ENCODE measurements at places on chromosomes 11 and 22.
A peak's percentile ranks its signal among the peaks of the same experiment; 100 is the strongest.

DNA sequence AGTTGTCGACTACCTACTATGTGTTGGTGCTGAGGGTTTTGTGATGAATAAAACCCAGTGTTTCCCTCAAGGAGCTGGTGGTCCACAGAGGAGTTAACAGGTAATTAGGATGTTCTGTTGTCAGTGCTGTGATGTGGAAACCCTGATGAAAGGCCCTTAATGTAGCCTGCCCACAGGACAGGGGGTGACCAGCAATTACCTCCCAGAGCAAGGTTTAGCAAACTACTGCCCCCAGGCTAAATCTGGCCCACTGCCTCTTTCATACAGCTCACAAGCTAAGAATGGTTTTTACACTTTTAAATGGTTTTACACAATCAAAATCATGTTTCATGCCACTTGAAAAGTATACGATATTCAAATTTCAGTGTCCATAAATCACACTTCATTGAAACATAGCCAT is 536.2 kb downstream of the MIAT start:
- no peak for DNase-seq

GRCh38 chr22:44309647-44310046 is 3.1 kb downstream of the SHISAL1 start:
- DNase-seq = no peak

DNA sequence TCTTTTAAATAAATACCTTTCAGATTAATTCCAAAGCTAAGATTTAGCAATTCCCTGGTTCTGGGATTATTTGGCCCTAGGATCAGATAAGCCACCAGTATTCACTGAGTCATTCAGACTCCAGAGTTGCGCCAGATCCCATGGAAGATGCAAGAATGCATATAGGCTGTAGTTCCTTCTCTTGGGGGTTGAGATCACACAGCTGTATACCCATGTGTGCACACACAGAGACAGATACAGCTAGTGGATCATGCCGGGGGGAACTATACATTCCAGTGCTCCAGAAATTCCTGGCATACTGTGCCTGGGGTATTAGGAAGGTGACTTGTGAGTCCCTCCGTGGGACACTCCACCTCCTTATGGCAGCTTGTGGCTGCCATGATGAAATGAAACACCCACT is 75.4 kb downstream of the ZBTB16 start:
- no peak for DNase-seq

GRCh38 chr11:61482513-61482912 is 26.0 kb upstream of the LRRC10B start:
- DNase-seq = no peak

- no peak for DNase-seq
Measured at GRCh38 chr11:122984186-122985011, 2.8 kb upstream of the BSX start.

DNA sequence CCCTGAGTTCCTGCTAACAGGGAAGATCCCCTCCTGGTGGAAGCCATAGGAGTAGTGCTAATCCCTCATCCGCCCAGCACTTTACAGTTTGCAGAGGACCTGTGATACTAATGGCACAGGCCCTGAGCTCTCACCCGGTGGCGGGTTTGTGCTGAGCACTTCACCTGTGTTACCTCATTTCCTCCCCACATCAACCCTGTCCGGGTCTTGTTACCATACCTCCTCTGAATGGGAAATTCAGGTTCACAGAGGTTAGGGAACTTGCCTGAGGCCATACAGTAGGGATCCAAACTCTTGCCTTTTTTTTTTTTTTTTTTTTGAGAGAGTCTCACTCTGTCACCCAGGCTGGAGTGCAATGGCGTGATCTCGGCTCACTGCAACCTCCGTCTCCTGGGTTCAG is 25.2 kb downstream of the CAPN1 start:
- DNase-seq = no peak

- peak; percentile 26 for DNase-seq
Measured at GRCh38 chr11:67271541-67272284, 5.4 kb downstream of the GRK2 start.

- DNase-seq = no peak
Measured at GRCh38 chr11:2139123-2139521, at the start of gene IGF2. Gene IGF2, minus strand, starts transcription at chr11:2139389. Its CDS starts 3,866 bp downstream, at chr11:2135523.

GRCh38 chr11:127454856-127455255 is 454.3 kb upstream of the KIRREL3 start:
- DNase-seq = no peak

DNA sequence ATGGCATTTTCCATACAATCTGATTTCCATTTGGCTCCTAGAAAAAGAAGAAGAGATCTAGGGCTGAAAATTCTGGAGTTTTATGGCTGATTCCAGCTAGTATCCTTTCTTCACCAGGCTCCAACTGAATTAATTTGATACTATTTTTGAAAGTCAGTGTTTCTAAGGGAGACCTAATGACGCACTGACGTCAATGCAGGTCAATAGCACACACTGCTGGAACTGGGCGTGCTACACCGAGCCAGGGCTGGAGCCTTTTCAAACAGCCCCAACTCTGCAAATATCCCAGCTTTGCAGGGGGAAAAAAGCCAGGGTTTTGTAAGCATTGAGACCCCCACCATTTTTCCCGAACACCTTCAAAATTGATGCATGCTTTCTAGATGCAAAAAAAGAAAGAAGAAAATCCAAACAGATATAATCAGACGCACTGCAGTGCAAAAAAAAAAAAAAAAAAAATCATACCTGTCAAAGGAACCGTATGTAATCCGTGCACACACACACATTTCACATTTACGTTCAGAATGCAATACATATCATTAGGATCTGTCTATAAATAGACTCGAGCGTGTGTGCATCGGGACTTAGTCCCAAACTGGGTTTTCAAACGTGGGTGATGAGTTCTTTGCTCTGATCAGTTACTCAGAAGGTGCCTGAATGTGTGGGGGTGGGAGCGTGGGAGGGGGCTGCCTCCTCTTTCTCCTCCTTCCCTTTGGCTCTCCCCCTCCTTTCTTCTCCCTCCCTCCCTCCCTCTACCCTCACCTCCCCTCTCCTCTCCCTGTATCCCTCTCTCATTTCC is 124.5 kb upstream of the HSD17B12 start:
- no peak for DNase-seq

- no peak for DNase-seq
Measured at GRCh38 chr22:20060700-20061480, 19.2 kb upstream of the DGCR8 start.

DNA sequence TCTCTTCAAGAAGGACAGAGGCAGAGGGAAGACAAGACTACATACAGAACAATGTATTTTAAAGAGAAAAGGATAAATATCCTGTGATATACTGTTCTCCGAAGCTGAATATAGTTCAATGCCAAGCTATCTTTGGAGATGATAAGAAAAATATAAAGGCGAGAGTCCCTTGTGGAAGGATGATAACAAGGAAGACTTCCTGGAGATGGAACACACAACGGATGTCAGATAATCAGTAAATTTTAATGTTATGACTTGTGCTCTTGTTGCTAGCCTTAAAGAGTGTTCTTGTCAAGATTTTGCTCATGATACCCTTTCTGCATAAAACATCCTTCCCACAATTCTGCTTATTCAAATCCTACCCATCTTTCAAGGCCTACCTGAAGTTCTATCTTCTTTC is 6.8 kb upstream of the CTR9 start:
- DNase-seq = no peak
